RWPE1 (cell line): ENCODE measurements at places on chromosomes 2 and 18.

- no peak for DNase-seq
These were observed 43.3 kb downstream of the AGAP1 start for GRCh38 chr2:235537186-235537585.

- no peak for DNase-seq
These were observed 70.1 kb upstream of the GRB14 start for GRCh38 chr2:164691346-164691887.

DNA sequence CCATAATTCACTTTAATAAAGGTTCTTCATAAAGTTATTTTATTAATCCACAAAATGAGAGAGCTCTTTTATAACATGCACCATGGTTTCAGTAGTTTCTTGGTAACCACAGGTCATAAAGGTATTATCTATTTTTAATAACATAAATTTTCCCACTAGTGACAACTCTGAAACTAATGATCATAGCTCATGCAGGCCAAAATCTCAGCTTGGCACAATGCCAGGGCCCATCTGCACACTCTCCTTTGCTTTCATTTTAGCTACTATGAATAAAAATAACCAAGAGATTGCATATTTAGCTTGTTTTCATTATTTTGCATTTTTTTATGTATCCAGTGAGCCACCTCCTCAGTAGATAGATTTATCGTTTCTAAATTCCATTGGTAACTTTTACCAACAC lies 691.8 kb upstream of the CHAC2 start:
- no peak for DNase-seq

- no peak for DNase-seq
These were observed 107.1 kb upstream of the ST3GAL5 start for GRCh38 chr2:85995648-85996529.

- DNase-seq = no peak
These were observed 323.0 kb downstream of the TSN start for GRCh38 chr2:122078451-122078850.

DNA sequence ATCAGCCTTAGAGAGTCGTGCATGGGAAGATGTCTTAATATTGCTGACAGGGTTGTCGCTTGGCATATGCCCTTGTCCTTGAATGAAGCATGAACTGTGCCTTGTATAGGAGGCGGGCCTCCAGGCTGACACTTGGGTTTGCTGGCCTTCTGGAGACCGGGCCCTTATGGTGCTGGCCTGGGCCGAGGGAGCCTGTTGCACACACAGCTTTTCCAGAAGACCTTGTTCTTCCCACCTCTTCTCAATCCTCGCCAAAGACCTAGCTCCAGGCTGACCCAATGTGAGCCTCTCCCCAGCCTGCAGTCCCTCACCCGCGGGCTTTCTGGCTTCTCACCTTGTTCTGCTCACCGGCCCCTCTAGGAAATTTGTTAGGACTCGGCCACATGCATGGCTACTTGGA lies 199.1 kb downstream of the FAM210A start:
- no peak for DNase-seq

DNA sequence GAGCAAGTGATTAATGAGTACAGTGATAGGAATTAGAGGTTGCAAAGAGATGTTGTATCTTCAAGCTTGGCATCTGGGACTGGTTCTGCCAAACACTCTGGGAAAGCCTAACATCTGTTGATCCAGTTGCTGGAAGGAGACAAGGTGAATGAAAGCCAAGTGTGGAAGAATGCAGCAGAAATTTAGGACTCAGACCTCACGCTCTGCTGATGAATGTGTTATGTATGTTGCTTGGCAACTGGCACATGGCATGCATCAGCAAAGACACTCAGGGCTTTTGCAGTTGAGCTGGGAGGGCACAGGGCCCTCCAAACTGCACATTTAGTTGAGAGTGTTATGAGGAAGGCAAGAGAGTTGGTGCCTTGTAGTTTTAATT lies 105.5 kb downstream of the COLEC12 start:
- no peak for DNase-seq

DNA sequence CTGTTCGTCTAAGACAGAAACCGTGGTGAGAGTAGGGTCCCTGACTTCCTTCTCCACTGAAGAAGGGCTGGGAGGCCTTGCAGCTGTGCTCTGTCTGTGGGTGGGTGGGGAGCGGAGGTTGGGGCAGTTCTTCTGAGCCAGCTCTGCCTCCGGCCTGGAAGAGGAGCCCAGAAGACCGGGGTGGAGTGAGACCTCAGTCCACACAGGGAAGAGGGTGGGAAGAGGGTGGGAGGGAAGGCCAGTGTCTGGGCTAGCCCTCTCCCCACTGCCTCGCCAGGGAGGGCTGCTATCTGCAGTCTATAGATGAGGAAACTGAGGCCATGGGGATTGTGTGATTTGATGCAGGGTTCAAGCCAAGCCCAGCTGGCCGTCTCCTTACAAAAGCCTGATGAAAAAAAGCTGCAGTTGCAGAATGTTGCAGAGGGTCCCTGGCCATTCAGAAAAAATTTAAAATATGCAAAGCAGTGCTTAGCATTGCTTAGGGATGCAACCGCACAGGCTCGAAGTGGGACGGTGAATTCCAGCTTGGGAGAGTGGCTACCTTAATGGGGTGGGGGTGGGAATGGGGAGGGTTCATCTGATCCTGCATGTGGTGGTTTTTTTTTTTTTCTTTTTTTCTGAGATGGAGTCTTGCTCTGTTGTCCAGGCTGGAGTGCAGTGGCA lies 181.6 kb upstream of the HS6ST1 start:
- no peak for DNase-seq

DNA sequence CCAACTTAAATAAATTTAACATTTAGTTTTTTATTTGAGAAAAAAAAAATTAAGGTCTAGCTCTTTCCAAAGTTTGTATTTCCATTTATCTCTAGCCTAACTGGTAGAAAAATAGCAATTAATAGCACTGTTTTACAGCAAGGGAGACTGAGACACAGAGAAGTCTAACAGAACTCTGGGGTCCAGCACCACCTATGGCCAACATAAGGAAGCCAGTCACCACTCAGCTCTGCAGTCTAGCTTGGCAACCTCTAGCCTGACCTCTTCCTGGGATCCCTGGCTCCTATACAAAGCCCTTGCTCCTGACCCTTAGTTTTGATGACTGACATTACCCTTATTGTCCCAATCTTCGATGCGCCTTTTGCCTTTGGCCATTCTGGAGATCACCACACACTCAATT lies 114.1 kb upstream of the TLK1 start:
- no peak for DNase-seq

DNA sequence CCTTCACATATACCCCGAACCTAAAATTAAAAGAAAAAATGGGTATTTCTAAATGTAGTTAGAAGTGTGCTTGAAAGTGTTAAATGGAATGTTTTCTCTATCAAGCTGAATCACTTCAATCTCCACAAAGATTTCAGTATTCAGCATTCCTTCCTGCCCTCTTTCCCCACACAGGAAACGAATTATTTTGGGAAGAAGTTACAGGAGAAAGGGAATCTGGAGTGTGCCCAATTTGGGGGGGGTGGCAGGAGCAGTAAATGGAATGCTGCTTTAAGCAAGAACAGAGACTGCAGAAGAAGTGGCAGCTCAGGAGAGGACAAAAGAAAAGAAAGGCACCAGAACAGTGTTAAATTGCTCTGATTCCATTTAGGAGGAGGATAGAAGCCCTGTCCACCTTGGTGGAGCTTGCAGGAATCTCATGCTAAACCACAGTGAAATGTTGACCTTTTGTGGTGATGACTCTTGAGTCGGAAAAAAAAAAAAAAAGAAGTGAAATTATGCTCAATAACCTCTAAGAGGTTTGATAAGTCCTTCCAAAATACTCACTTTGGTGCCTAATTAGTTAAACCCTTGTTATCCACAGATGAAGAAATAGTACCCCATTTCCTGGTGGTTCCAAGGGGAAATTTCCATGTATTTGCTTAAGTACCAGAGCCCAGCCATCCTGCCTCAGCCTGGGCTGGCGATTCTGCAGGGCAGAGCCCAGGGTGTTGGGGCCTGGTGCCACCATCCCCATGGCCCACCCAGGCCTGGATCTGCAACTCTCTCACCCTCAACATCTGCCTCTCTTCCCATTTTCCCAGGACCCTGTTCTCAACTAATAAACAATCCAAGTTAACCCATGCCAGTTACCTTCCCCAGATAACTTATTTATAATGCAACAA lies 56.5 kb downstream of the MYO5B start:
- DNase-seq = no peak

- no peak for DNase-seq
These were observed 15.3 kb upstream of the FN1 start for GRCh38 chr2:215451012-215451756.

DNA sequence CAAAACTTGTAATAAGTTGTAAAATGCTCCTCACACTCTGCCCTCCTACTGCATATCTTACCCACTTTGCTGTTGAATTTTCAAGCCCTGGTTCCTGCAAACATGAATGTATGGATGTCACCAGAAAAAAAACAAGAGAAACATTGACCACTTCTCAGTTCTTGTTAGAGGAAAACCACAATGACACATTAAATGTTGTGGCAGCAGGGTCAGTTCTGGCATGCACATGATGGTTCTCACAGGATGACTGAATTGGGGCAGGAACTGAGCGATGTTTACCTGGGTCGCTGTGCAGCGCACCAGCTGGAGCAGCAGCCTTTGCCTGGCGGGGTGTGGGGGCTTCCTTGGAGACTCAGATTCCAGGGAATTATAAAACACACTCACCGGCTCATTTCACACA lies 14.0 kb upstream of the PRKCE start:
- DNase-seq = no peak

DNA sequence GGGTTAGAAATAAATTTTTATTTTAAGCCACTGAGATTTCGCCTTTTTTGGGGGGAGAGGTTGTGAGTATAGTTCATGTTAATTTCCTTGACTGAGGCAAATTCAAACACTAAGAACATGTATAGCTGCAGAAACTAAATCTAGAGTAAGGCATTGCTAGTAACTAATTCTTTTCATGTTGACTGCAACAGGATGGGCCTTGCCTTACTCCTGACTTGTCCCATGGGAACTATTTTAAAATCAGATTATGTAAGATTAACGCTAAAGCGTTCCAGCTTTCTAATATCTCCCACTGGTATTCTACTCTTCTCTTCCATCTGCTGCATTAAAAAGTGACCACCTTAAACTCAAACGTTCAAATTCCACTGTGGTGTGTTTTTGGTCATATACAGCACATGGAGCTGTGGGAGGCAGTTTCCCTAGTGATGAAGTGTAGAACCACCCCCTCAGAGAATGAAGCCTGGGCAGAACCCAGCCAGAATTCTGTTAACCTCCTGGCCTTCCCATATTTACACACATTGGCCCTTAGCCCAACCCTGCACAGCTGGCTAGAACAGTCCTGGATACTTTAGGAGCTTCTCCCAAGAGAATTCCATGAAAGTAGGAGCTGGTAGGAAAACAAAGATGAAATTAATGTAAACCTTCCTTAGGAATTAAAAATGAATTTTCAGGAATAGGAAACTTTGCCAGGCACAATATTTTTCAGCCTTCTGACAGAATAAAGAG lies 687.8 kb downstream of the SLC4A3 start:
- no peak for DNase-seq

GRCh38 chr2:232929303-232930058 lies 59.4 kb downstream of the SNORC start:
- DNase-seq = no peak
